Stimulated activated CD4-positive, alpha-beta T cell treated with anti-CD3 and anti-CD28 coated beads, Interleukin-4, amount 100 ng/mL, for 4 hours (primary cell): ENCODE measurements at places on chromosomes 6 and 20.

DNA sequence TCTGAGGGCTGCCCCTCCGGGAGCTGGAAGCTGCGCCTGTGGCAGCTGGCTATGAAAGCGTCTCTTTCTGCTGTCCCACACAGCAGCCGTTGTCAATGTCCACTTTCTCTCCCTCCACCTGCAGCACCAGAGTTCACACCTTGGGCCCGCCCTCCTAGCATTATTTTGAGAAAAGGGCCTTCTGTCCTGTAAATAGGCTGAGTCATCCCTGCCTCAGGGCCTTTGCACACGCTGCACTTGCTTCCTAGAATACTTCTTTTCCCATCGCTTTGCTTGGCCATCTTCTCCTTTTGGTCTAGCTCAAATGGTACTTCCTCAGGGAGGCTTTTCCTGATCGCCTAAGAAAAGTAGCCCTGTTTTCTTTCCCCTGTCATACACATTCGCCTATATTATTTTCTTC lies 69.3 kb upstream of the ZNFX1 start:
- no peak for DNase-seq

- no peak for DNase-seq
These were observed 513.4 kb upstream of the SLC35B3 start for GRCh38 chr6:8948733-8949132.

DNA sequence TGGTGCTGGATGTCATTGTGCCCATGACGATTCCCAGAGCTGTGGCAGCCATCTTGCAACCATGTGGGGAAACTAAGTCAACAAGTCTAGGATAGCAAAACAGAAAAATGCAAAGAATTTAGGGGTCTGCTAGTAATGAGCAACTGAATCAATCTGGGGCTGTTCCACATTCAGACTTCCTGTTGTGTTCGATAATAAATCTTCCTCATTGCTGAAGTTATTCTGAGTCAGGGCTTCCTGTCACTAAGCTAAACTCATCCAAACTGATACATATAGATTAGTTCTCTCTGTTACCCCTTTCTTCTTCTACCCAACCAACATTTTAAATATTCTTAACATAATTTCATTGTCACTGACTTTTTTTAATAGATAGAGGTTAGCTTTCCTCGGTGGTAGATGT lies 205.9 kb downstream of the HACE1 start:
- no peak for DNase-seq

DNA sequence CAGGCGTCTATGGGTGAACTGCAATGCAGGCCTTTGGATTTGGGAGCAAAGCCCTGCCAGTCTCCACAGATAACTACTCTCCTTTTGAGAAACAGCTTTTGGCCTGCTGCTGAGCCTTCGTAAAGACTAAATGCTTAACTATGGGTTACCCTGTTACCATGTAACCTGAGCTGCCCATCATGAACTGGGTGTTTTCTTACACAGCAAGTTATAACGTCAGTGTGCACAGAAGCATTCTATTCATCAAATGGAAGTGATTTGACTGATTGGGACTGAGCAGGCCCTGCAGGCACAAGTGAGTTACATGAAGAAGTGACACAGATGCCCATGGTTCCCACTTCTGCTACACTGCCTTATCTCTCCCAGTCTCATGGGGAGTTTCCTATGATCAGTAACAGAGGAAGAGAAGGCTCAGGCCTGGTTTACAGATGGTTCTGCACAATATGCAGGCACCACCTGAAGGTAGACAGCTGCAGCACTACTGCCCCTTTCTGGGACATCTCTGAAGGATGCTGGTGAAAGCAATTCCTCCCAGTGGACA lies 319.1 kb downstream of the CD83 start:
- no peak for DNase-seq

DNA sequence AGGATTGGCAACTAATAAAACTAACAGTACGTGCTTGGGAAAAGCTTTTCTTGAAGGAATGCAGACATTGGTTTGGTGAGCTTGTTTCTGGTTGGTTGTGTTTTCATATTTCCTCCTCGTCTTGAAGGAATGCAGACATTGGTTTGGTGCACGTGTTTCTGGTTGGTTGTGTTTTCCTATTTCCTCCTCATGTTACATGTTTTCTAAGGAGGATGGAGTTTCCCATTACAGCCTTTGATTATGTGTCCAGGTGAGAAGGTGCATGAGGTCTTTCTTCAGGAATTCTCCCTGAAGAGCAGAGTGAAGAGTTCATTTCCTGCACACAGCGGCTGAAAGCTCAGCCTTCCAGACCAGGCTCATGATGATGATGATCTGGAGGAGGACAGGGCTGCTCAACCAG lies 190.6 kb downstream of the SMOC2 start:
- DNase-seq: no peak

- DNase-seq: no peak
These were observed 15.3 kb downstream of the GFOD1 start for GRCh38 chr6:13472099-13472498.

DNA sequence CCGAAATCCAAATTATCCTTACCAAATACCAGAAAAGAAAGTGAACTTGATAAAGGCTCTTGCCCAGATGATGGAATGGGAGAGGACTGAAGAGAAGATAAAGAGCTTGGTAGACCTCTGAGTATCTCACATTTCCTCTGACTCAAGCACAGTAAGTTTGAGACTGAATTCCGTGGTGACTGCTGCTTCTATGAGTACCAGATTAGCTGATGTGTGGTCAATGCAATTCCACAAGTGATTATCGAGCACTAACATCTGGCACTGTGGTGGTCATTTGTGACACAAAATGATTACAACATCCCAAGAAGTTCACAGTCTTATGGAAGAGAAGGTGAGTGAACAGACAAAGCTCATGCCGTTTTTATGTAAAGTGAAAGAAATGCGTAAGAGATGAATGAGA lies 2.6 kb upstream of the RPS6KA2 start:
- DNase-seq: no peak

- DNase-seq: no peak
These were observed 241.4 kb downstream of the IBTK start for GRCh38 chr6:82006027-82006738.

DNA sequence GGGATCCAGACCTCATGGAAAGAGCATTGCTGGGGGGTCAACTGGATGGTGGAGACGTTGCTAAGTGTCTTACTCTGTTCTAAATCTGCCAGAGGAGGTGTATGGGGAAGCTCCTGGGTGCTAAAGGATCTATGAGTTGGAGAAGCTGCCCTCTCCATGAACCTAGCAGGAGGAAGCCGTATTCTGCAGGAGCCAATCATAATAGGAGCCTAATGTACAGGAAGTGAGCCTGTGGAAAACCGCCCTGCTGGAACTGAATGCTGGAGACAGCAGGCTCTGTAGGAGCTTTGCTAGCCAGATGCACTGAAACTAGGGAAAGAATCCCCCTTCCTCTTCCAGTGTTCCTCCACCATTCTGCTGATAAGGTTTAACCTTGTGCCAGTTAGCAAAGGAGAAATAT lies 10.9 kb downstream of the CASP8AP2 start:
- no peak for DNase-seq

DNA sequence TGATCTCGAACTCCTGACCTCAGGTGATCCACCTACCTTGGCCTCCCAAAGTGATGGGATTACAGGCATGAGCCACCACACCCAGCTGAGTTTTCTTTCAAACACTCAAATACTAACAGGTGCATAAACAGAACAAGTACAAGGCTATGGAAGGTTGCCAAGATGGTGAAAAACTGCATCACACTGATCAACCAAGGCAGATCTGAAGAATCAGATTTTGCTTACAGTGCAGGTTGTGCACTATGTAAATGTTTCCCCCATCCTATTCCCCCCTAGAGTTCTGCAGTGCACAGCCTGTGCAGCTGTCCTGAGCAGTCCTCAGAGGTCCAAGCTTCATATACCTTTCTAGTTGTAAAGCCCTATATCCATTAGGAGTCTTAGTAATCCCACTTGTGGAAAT lies 73.0 kb downstream of the GFRA4 start:
- no peak for DNase-seq

DNA sequence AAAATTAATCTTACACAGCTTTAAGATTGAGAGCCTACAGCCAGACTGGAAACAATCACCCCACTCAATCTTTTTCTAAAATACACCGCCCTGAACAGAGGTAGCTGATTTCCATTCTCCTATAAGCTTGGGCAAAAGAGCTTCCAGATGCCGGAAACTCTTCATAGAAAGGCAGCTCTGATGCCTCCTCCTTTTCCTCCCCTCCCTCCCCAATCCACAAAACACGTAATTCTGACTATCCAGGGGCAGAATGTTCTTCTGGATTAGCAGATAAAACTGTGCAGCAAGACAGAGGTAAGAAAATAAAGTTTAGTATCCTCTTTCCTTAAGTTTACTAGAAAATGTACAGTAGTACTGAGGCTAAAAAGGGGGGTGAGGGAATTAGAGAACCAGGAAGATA lies 15.8 kb downstream of the ADNP start:
- no peak for DNase-seq

- no peak for DNase-seq
These were observed 113.3 kb downstream of the SLC16A10 start for GRCh38 chr6:111200350-111201243.

GRCh38 chr6:13787137-13787536 lies 27.2 kb downstream of the MCUR1 start:
- no peak for DNase-seq

GRCh38 chr20:1900321-1900801 lies 5.2 kb downstream of the SIRPA start:
- DNase-seq: no peak

- no peak for DNase-seq
These were observed 78.3 kb downstream of the TRAM2 start for GRCh38 chr6:52498538-52499017.

- no peak for DNase-seq
These were observed 83.9 kb downstream of the SESN1 start for GRCh38 chr6:109010705-109011102.

GRCh38 chr6:150372051-150372450 lies 3.2 kb downstream of the IYD start:
- DNase-seq: no peak

- no peak for DNase-seq
These were observed 42.8 kb upstream of the RNF8 start for GRCh38 chr6:37310966-37311365.

DNA sequence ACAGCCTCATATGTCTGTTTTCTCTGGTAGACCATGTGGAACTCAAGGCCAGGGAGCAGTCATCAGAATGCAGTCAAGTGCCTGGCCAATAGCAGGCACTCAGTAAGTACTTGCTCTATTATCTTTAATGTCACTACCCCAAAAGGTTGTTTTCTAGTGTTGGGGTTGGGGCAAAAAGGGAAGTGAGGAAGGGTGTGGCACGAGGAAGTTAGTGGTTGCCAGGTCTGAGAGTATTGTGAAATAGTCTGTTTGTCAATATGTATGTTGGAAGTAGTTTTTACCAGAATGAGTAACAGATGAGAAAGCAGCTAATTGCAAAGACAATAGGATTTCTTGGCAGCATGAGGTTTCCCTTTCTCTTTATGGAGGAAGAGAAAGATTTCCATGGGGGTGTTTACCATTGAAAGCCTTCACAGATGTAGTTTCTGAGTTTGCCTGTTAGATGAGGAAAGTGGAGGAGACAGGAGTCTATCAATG lies 59.5 kb upstream of the ARMH2 start:
- no peak for DNase-seq

DNA sequence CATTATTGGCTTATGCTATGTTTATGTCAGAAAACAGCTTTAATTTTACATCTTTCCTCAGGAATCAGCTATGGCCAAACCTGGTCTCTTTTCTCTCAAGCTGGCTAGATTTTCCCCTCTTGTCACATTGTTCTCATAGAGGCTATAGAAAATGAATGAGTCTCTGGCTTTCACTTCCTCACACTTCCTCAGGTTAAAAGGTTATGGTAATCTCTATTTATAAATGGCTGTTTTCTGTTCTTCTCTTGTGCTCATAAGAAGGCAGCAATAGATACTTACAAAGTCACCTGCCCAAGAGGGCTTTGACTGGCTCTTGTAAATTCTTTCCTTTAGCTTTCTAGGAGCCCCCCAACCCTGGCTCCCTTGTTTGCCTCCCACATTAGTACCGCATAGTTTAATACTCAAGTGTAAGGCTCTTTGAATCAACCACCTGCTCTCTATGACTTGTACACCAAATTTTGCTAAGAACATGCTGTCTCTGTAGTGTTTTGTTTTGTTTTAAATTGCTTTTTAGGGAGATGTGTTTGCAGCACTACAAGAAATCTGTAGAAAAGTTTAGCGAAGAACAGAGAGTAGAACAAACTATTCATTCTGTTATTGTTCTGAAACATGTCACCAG lies 897.4 kb upstream of the CITED2 start:
- no peak for DNase-seq

GRCh38 chr6:98847779-98848538 lies 13.6 kb downstream of the POU3F2 start:
- no peak for DNase-seq
